ENCODE measurements at places on chromosomes 4 and X.

DNA sequence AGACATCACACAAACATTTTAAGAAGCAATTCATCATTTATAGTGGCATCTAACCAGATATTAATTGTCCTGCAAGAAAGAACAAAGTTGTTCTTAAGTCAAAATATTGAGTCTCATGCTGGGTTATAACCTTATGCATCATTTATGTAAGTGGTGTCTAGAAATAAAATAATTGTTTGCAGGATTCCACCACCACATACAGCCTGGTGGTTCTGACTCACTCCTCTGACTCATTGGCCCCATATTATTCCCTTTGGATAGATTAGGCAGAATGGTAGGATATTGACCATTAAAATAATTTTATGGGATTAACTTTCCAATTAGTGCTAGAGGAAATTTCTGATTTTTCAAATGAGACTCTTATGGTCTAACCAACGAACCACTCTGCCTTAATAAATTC is 384.5 kb downstream of the GRXCR1 start:
- no peak for DNase-seq
- H3K4me1 ChIP-seq = no peaks in the 10 kb centered on the region
- no peaks in the 10 kb centered on the region for H3K36me3 ChIP-seq
- no peak overlapping the region for H3K27ac ChIP-seq
- no peak overlapping the region for H3K4me3 ChIP-seq

GRCh38 chr4:23717528-23718248 is 172.2 kb downstream of the PPARGC1A start:
- H3K4me3 ChIP-seq = no peak overlapping the region
- H3K36me3 ChIP-seq = no peaks in the 10 kb centered on the region
- no peak overlapping the region for H3K27ac ChIP-seq
- H3K4me1 ChIP-seq = no peaks in the 10 kb centered on the region
- no peaks in the 10 kb centered on the region for H3K27me3 ChIP-seq
- DNase-seq = peak; percentile 4

- no peak overlapping the region for H3K27ac ChIP-seq
- H3K27me3 ChIP-seq = no peaks in the 10 kb centered on the region
- H3K4me3 ChIP-seq = no peak overlapping the region
- H3K36me3 ChIP-seq = no peaks in the 10 kb centered on the region
- H3K4me1 ChIP-seq = no peaks in the 10 kb centered on the region
- no peak for DNase-seq
These were observed 111.0 kb downstream of the EPHA5 start for GRCh38 chr4:65559270-65559669.

DNA sequence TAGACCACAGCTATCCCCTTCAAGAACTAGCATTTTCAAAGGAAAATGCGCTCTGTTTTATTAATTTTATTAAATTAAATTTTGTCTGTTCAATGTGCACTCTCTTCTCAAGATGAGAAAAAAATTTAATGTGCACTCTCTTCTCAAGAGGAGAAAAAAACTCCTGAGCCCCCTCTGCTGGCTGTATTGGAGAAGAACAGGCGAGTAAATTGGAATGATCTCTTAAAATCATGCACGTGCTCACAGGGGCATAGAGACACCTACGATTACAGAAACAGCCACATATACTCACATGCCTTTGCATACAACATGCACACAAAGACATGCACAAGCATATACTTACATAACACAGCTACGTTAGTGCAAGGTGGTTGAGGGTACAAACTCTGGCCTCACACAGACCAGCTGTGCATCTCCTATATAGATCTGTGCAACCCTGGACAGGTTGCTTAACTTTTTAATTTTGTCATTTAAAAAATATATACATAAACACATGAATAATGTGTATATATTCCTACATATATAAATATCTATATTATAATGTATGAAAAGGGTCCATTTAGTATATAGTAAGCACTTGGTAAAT is 176.2 kb upstream of the CXorf66 start:
- H3K27me3 ChIP-seq = no peaks in the 10 kb centered on the region
- H3K4me1 ChIP-seq = no peaks in the 10 kb centered on the region
- no peak overlapping the region for H3K4me3 ChIP-seq
- DNase-seq = peak; percentile 41
- H3K36me3 ChIP-seq = no peaks in the 10 kb centered on the region

DNA sequence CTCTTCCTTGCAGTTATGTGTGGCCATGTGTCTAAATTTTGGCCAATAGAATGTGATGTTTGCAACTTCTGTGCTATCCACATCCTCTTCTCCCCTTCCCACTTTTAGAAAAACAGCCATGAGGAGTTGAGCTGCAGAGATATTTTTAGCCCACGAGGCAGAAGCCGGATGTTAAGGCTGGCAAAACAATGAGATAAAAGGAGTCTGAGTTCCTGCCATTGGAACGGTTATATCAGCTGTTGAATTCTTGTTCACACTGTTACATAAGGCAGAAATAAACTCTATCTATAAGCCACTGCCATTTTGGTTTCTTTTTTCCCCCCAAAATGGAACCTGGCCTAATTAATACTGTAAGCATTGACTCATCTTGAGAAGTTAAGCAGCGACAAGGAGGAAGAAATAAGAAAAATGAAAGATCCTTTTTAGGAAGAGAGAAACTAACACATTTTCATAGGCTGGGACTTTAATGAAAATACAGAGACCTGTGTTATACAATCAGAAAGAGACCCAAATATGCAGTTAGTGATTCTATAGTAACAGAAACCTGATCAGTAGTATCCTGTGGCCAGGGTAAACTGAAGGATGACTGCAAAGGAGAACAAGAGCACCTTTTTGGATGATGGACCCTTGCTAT is 200.5 kb downstream of the INPP4B start:
- peak overlapping the region; percentile 22 for H3K4me3 ChIP-seq
- H3K27me3 ChIP-seq = no peaks in the 10 kb centered on the region
- peak overlapping the region; percentile 79 for H3K27ac ChIP-seq
- DNase-seq = no peak
- H3K4me1 ChIP-seq = peaks cover 12% of the 10 kb centered on the region

GRCh38 chrX:124862301-124862700 is 457.4 kb upstream of the TEX13C start:
- H3K4me1 ChIP-seq = peaks cover 4% of the 10 kb centered on the region
- H3K27me3 ChIP-seq = no peaks in the 10 kb centered on the region
- no peak overlapping the region for H3K27ac ChIP-seq
- DNase-seq = no peak
- no peak overlapping the region for H3K4me3 ChIP-seq

GRCh38 chrX:139120760-139121159 is 409.2 kb upstream of the FGF13 start:
- no peak overlapping the region for H3K4me3 ChIP-seq
- no peaks in the 10 kb centered on the region for H3K4me1 ChIP-seq
- H3K36me3 ChIP-seq = no peaks in the 10 kb centered on the region
- no peak overlapping the region for H3K27ac ChIP-seq
- DNase-seq = no peak

DNA sequence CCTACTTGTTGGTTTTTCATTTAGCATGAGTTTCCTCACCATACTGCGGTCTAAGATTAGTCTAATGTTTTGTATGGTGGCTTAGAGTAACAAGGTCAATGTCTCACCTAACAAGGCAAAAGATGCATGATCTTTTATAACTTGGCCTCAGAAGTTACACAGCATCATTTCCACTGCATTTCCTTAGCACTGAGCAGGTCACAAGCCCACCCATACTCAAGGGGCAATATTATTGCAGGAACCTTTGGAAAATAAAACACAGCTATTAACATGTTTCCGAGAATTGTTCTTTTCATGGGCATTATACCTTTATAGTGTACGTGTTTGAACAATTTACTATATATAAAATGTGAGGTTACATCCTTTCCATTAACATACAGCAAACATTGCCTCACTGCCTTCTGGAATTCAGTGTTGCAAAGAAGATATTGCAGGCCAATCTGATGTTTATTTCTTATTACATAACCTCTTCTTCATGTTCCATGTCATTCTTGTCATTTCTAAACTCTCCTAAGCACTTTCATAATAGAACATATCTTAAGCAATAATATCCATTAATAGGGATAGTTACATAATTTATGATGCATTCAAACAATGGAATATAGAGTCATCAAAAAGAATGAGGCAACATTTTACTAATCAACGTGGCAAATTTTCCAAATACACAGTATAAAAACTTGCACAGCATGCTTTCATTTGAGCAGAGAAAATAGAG is 153.8 kb downstream of the AREG start:
- DNase-seq = no peak
- H3K27me3 ChIP-seq = no peaks in the 10 kb centered on the region
- no peak overlapping the region for H3K27ac ChIP-seq
- H3K4me1 ChIP-seq = no peaks in the 10 kb centered on the region

GRCh38 chrX:53704294-53704693 is 17.8 kb upstream of the HUWE1 start:
- H3K27me3 ChIP-seq = no peaks in the 10 kb centered on the region
- no peak overlapping the region for H3K4me3 ChIP-seq
- no peak for DNase-seq
- H3K27ac ChIP-seq = no peak overlapping the region
- peaks cover 29% of the 10 kb centered on the region for H3K36me3 ChIP-seq

GRCh38 chrX:153669174-153669890 is 4.3 kb downstream of the PNCK start:
- H3K36me3 ChIP-seq = no peaks in the 10 kb centered on the region
- no peak overlapping the region for H3K4me3 ChIP-seq
- peak; percentile 59 for DNase-seq
- peaks cover 13% of the 10 kb centered on the region for H3K27me3 ChIP-seq

DNA sequence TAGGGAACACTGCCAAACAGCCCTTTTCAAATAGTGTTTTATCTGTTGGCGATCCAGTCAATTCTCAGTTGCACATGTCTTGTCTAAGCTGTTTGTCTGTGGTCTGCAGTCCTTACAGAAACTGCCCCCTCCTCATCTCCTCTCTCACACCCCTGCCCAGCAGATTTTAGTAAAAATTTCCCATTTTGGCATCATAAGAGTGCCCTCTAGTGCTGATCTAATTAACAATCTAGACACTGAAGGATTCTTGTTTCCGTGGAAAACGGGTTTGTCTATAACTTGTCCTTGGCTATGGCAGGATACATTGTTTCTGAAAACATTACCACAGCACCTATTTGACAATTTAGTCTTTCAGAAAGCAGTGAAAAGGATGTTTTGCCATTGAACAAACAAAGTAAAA is 227.2 kb upstream of the MBNL3 start:
- no peak overlapping the region for H3K4me3 ChIP-seq
- H3K27ac ChIP-seq = no peak overlapping the region
- no peaks in the 10 kb centered on the region for H3K27me3 ChIP-seq

DNA sequence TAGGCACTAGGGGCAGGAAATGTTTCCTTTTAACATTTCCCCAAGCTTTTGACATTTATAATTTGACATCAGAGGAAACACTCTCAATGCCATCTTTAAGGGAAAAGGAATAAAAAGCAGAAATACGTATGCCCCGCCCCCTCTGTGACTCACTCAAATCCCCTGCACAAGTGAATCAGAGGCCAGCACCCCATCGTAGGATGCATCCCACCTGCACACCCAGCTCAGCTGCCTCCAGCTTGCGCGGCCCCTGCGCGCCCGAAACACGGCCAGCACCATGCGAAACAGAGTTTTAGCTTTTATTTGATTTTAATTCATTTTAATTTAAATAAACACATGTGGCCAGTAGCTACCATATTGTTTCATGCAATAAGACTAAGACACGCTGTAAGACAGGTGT is 29.5 kb downstream of the ABLIM2 start:
- no peaks in the 10 kb centered on the region for H3K36me3 ChIP-seq
- no peak overlapping the region for H3K27ac ChIP-seq
- no peaks in the 10 kb centered on the region for H3K27me3 ChIP-seq
- no peak overlapping the region for H3K4me3 ChIP-seq
- no peak for DNase-seq

DNA sequence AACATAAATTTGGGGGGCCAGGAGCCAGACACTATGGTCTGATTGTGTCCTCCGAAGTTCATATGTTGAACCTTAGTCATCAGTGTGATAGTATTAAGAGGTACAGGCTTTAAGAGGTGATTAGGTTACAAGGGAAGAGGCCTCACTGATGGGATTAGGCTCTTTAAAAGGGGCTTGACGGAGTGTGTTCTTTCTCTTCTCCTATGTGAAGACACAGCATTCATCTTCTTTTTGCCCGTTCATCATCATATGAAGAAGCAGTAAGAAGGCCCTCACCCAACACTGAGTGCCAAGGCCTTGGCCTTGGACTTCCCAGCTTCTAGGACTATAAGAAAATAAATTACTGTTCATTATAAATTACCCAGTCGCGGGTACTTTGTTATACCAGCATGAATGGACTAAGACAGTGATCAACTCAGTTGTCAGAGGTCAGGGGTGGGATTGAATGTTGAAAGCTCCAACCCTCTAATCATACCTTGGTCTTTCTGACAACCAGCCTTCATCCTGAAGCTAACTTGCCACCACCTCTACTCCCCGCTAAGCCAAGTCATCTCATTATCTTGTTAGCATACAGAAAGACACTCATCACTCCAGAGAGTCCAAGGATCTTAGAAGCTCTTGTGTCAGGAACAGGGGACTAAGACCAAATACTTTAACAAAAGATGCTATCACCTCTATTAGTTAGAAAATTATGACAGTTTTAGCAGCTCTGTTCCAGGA is 543.4 kb upstream of the DIPK2B start:
- H3K27ac ChIP-seq = no peak overlapping the region
- no peaks in the 10 kb centered on the region for H3K27me3 ChIP-seq
- no peak overlapping the region for H3K4me3 ChIP-seq
- no peak for DNase-seq
- H3K36me3 ChIP-seq = peaks cover 38% of the 10 kb centered on the region
- H3K4me1 ChIP-seq = peaks cover 21% of the 10 kb centered on the region

GRCh38 chr4:100510551-100510950 is 7.3 kb downstream of the EMCN start:
- H3K4me1 ChIP-seq = no peaks in the 10 kb centered on the region
- no peaks in the 10 kb centered on the region for H3K36me3 ChIP-seq
- no peak overlapping the region for H3K4me3 ChIP-seq
- H3K27me3 ChIP-seq = peaks cover 9% of the 10 kb centered on the region
- no peak for DNase-seq

GRCh38 chr4:25862411-25863346 is at the start of gene SEL1L3:
Gene SEL1L3, minus strand, starts transcription at chr4:25862988. Its CDS starts 152 bp downstream, at chr4:25862836.
- DNase-seq = peak; percentile 79
- peaks cover 40% of the 10 kb centered on the region for H3K4me1 ChIP-seq
- no peaks in the 10 kb centered on the region for H3K27me3 ChIP-seq
- H3K27ac ChIP-seq = peak within 1 kb of the TSS; percentile 96
- H3K36me3 ChIP-seq = peaks cover 12% of the 10 kb centered on the region
- H3K4me3 ChIP-seq = peak within 1 kb of the TSS; percentile 94

GRCh38 chr4:55549888-55550287 is 3.2 kb upstream of the CLOCK start:
- H3K4me3 ChIP-seq = no peak overlapping the region
- no peak for DNase-seq
- H3K4me1 ChIP-seq = peaks cover 28% of the 10 kb centered on the region
- H3K27ac ChIP-seq = peak overlapping the region; percentile 20
- peaks cover 12% of the 10 kb centered on the region for H3K27me3 ChIP-seq

- H3K27ac ChIP-seq = no peak overlapping the region
- no peak overlapping the region for H3K4me3 ChIP-seq
- DNase-seq = no peak
These were observed 330.9 kb downstream of the BCOR start for GRCh38 chrX:39766855-39767254.

- H3K27ac ChIP-seq = no peak overlapping the region
- no peaks in the 10 kb centered on the region for H3K4me1 ChIP-seq
- DNase-seq = no peak
These were observed 956 bp downstream of the SORCS2 start for GRCh38 chr4:7193030-7193958.

GRCh38 chrX:118534716-118535493 is 39.3 kb downstream of the DOCK11 start:
- peaks cover 73% of the 10 kb centered on the region for H3K4me1 ChIP-seq
- DNase-seq = no peak
- H3K4me3 ChIP-seq = no peak overlapping the region
- H3K27me3 ChIP-seq = no peaks in the 10 kb centered on the region
- H3K27ac ChIP-seq = peak overlapping the region; percentile 88
